Adipocyte (in vitro differentiated cells): ENCODE measurements at places on chromosomes 11 and 22.

DNA sequence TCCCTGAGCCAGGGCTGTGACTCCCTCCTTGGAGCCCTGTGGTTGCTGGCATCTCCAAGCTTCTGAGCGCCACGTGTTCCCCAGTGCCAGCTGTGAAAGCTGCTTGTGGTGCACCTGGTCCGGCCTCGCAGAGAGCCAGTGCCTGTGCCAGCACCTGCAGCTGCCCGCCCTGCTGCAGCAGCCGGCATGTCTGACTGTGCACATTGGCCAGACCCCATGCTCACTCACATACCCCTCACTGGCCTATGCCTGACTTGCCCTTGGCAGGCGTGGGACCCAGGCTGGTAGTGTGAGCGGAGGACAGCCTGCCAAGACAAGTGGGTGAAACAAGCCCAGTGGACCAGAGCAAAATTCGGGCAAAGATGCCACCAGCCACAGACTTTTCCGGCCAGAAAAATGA is 9.8 kb downstream of the MRPL48 start:
- DNase-seq: no peak

DNA sequence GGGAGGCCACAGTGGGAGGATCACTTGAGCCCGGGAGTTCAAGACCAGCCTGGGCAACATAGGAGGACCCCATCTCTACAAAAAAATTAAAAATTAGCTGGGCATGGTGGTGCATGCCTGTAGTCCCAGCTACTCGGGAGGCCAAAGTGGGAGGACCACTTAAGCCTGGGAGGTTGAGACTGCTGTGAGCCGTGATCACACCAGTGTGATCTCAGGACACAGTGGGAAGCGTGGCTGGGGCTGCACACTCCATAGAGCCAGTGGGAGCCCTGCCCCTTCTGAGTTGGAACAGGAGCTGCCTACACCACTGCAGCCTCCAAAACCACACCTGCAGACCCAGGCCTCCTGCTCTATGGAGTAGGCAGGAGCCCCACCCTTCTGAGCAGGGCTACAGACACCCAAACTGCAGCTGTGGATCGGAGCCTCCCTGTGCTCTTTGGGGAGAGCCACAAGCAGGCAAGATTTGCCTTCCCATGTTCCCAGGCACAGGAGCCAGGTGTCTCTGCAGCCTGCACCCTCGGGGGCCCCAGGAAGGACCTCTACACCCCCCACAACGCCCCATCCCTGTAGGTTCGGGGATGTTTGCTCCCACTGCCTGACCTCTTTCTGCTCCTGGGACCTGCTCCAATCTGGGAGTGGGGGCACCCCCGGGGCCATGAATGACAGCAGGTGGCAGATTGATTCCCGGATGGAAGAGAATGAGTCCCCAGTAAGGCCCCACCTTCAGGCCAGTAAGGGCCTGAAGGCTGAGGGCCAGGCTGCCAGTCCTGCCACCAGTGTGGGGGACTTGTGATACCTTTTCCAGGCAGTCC is 245.4 kb downstream of the BUD13 start:
- DNase-seq: no peak

GRCh38 chr22:25564979-25565677 is 653 bp downstream of the GRK3 start:
- DNase-seq: peak; percentile 29

DNA sequence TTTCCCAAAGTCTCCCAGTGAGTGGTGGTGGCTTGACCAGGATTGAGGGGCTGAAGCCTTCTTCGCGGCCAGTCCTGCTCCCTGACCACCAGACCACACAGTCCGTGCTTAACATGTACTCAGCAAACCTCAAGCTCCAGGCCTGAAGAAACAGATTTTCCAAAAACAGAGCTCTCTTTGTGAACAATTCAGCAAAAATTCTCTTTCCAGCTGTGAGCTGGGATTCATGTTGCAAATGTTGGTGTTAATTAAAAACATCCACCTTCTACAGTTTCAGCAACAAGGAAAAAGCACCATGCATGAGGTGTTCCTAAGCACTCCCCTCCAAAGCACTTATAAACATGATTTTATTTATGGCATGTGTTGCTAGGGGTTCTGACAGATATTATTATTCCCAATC is 129.5 kb downstream of the ETS1 start:
- DNase-seq: peak; percentile 51

- no peak for DNase-seq
Measured at GRCh38 chr11:17588166-17588565, 41.1 kb downstream of the OTOG start.

DNA sequence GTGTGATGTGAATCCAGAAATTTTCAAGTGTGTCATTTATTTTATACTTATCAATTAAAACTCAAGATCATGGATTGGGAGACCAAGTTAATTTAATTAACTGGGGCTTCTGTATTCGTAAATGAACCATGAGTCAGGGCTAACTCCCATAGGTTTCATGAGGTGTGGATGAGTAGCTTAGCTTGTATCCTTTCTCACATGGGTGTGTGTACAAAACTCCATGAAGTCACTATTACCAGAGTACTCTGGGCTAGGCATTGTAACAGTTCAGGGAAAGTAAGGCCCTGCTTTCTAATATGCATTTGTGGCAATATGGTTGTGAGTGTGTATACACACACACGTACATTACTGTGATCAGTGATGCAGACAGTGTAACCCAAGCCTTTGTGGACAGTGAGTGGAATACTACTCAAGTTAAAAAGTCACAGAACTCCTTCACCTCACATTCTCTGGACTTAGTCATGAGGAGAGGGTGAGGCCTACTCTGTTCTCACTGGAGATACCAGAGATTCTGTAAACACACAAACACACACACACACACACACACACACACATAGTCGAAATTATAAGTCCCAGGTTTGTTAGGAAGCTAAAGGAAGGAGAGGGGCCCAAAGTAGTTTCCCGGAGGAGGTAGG is 3.5 kb downstream of the CNTF start:
- DNase-seq: peak; percentile 33

DNA sequence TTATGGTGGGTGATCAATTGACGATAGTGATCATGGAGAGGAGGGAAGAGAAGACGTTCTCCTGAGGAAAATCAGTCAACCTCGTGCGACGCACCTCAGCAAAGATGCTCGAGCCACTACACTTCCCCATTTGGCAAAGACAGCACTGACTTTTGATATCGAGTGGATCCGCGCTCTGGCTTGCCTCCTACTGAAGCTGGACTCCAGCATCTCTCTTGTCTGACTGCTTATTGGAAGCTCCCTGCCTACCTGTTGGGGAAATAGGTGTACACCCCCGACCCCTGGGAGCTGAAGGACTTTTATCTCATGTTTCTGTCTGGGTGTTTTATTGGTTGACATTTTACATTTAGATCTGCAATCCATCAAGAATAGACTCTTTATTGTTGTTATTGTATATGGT is 476.8 kb upstream of the B3GAT1 start:
- no peak for DNase-seq

- peak; percentile 27 for DNase-seq
Measured at GRCh38 chr22:49724893-49725489, 102.7 kb downstream of the BRD1 start.

DNA sequence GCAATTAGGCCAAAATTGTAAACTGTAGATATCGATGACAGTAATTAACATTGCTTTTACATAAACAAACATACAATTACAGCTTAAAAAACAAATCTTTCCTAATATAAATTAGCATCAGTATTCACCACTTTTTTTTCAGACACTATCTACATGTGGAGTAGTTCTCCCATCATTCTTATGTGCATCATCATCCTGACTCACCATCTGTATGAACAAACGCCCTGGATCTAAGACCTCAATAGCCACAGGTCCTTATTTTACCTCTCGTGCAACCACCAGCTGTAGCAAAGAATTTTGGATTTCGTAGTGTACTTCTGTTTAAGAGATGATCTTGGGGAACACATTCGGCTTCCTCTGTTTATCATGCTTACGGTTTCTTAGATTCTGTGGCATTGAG is 551.9 kb upstream of the KIRREL3 start:
- no peak for DNase-seq

GRCh38 chr11:62543680-62544444 is 2.7 kb downstream of the AHNAK start:
- DNase-seq: peak; percentile 42

- DNase-seq: no peak
Measured at GRCh38 chr11:10640308-10640707, 53.2 kb downstream of the IRAG1 start.
